Activated CD4-positive, alpha-beta T cell treated with anti-CD3 and anti-CD28 coated beads for 1 hour (primary cell): ENCODE measurements at places on chromosomes 13 and 19.
A peak's percentile ranks its signal among the peaks of the same experiment; 100 is the strongest.

GRCh38 chr19:28609944-28610343, 603.0 kb downstream of the UQCRFS1 start:
- DNase-seq: no peak

DNA sequence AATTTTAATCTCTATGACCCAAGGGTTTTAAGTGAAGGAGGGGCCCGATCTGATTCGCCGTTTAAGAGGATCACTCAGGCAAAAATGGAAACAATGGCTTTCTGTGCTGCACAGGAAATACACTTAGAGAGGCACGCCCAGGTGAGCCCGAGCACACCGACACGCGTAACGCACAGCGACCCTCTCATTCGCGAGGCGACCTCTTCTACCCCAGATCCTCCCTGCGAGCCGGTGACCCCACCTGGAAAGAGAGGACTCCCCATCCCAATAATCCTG, 216 bp downstream of the SH2D3A start:
- DNase-seq: no peak

DNA sequence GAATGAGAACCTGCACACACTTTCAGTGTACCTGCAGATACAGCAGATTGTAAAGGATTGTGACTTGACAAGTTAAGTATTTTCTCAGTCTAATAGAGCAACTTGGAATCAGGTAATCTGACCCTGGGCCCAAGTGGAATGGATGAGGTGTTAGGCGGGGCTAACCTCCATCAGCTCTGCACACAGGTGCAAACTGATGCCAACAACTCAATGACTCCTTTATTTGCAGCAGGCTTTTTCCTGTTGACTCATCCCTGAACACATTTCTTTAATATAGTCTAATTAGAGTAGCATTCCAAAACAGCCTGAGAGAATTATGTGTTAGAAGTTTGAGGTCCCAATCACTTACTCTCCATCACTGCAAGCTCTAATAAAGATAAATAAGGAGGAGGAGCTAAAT, 48.8 kb downstream of the TPT1 start:
- DNase-seq: no peak

- DNase-seq: no peak
Observed at GRCh38 chr19:55176076-55176475, 4.0 kb downstream of the SYT5 start.

DNA sequence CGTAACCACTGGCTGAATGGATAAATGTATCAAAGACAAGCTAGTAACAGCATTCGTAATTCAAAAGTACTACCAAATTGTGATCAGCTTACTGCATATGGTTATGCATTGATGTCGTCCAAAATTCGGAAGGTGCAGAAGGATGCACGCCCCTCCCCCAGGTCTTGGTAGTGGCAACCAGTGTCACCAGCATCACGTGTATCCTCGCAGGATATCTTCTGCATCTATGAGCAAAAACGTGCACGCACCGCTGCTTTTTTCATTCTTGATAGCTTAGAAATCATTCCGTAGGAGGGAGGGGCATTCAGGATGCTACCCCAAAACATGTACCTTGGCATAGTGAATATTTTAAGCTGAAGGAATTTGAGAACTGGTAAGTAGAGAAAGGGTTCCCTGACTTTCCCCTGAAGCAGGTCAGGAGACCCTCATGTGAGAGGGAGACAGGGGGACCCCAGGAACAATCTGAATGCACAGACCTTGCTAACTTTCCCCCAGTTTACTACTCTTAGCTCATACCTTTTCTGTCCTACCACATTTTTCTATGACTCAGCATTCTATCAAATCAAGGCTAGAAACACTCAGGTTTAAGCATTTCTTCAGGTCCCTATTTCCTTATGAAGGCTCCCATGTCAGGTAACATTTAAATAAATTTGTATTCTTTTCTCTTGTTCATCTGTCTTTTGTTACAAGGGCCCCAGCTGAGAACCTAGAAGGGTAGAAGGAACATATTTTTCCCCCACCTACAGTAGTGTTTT, 61.2 kb upstream of the TM9SF2 start:
- DNase-seq: no peak

GRCh38 chr19:10644260-10645007, 9.7 kb upstream of the ILF3 start:
- peak; percentile 78 for DNase-seq

DNA sequence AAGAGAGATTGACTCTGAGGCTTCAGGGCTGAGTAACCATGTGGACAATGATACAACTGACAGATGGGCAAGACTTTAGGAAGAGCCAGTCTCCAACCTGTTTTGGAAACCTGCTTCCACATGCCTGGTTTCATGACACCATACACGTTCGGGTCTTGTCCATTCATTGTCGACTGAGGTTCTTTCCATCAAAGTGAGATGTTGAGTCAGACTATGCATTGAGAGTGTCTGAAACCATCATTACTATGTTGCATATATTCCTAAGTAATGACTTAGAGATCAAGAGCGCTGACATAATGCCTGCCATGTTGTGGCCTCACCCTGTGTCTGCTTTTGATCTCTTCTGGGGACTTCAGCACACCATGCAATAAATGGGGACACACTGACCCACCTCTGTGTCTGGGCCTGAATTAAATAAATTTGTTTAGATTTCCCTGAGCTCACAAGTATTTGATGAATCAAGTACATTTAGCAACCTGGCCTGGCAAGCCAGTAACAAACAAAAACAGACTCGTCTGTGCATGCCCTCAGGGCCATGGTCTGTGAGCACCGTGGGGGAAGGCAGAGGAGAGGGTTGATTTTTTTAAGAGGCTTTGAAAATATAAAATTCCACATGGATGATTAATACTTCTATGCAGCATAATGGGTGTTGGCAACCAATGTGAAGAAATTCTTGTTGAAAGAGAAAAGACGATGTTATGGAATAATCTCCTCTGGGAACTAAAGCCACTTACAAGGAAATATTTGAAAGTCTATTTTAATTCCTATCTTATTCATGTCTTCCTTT, 49.9 kb upstream of the UBAC2 start:
- no peak for DNase-seq

GRCh38 chr19:48618278-48618915, 581 bp downstream of the RPL18 start:
- no peak for DNase-seq

GRCh38 chr19:644363-644762, 4.7 kb downstream of the FGF22 start:
- DNase-seq: no peak

DNA sequence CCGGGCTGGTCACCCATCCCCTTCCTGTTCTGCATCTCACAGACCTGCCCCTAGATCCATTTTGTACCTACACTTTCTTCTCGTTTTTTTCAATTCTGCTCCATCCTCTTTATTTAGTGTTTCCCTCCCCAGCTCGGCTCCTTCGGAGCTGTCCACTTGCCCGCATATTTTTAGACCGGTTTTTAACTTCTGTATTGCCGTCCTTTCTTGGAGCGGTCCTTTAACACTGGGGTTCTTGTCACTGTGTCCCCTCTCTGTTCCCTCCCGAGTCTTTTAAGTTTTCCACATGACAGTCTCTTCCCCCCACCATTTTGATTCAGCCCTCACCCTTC, 1.7 kb downstream of the ARHGAP35 start:
- DNase-seq: no peak

DNA sequence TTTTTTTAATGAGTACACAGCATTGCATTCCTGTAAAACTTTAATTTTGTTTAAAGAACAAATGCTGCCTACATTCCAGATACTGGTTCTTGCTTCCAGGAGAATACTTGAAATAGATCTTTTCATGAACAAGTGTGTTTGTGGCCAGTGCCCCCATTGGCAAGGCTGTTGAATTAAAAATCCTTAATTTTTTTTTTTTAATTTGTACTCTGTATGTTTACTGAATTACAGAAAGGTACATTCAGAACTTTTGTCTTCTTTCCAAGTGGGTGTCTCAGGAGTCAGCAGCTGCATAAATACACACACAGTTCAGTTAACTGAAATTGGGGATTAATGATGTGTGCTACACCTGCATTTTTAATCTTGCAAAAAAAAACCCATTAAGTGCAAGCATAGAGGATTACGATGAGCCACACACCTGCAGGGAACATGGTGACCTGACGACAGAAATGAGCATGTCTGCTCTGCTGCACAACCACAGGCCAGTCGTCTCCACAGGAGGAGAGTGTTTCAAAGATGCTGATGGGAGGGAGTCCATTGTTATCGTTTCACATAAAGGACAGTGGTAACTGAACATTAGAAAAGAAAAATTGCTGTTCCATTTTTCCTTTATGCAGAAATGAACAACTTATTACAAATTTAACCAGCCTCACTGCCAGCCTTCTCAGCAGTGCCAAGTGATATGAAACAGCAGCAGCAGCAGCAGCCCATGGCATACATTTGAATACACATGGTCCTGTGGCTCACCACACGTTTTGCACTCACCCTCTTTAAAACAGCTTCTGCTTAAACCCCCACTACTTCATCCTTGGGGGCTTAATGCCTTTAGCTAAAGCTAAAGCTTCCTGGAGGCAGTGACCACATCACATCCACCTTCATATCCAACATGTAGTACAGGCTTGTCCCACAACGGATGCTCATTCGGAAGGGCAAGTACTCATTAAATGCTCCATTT, 72.3 kb upstream of the RFC3 start:
- DNase-seq: no peak

- DNase-seq: no peak
Observed at GRCh38 chr19:20928371-20928770, 5.3 kb downstream of the ZNF85 start.

GRCh38 chr13:30006246-30006645, 155.8 kb upstream of the UBL3 start:
- no peak for DNase-seq

DNA sequence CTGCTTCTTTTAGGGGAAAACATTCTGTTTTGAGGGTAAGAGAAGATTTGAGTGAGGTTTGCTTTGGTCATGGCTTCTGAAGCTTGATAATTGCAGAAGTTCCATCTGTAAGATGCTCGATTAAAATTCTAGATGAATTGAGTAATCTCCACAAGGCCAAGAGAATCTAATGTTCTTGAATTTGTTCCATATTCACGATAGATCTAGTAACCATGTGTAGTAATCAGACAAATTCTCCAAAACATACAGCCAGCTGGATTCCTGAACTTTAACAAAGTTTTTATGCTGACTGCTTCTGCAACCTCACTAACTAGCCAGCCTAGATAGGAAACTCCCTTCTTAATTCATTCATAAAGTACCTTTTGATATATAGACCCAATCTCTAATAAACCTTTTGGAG, 92.7 kb downstream of the COL4A2 start:
- no peak for DNase-seq

DNA sequence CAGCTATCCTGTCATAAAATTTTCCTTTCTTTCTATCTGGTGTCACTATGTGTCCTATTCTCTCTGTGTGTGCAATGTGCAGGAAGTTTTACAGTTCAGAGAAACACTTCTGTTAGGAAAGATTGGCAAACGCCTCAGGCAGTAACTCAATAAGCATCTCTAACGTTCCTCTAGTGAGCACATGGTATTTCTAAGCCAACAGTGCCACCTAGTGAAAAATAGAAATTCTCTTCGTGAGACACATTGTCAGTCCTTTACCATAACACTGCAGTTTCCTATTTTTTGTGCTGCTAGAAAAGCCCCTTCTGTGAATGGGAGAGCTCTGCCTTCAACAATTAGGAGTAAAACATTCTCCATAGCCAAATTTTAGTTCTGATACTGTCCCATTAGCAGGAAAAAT, 50.7 kb downstream of the ZNF723 start:
- DNase-seq: no peak

DNA sequence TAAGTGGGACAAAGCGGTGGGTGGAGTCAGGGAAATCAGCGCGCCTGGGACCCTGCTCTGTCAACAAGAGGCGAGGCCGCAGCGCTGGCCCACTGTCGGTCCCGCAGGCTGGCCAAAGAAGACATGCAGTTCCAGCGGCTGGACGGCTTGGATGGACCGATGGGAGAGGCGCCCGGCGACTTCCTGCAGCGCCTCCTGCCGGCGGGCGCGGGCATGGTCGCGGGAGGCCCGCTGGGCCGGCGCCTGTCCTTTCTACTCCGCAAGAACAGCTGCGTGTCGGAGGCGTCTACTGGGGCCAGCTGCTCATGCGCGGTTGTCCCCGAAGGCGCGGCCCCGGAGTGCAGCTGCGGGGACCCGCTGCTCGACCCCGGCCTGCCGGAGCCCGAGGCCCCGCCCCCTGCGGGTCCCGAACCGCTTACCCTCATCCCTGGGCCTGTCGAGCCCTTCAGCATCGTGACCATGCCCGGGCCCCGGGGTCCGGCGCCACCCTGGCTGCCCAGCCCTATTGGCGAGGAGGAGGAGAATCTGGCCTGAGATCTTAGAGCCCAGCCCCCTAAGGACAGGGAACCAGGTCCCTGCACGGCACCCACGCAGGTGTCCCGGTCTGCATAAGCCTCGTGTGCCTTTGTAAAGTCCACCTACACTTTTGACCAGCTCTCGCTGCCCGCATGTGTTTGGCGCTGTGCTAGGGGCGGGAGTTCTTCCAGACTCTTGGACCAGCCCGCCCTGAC, 6.1 kb downstream of the BEST2 start:
- peak; percentile 35 for DNase-seq

DNA sequence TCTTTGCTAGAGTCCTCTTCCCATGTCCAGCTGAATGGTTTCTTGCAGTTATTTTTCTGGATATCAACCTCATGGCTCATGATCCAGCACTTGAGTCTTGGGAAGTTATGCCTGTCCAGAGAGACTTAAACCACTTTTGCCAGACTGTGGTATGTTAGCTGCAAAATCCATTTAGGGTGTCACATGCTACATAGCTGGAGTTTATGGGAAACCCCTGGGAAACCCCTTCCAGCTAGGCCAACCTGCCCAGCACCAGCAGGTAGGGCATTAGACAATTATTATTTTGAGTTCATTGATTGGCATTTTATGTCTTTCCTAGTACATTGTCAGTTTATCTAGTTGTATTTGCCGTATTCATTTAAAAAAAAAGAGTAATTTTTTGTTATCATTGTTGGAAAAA, 797.8 kb downstream of the EFNB2 start:
- no peak for DNase-seq

- no peak for DNase-seq
Observed at GRCh38 chr19:56538761-56539263, at the start of gene ZFP28. Gene ZFP28, plus strand, starts transcription at chr19:56538948. Its CDS starts 71 bp downstream, at chr19:56539019.

GRCh38 chr19:13908674-13909073, 2.7 kb downstream of the CC2D1A start:
- DNase-seq: no peak

GRCh38 chr13:60647547-60647946, 250.5 kb downstream of the TDRD3 start:
- no peak for DNase-seq

GRCh38 chr19:40335101-40335500, 13.1 kb downstream of the C19orf47 start:
- no peak for DNase-seq

- no peak for DNase-seq
Observed at GRCh38 chr19:56101746-56102535, 19.2 kb downstream of the ZNF787 start.

GRCh38 chr13:114109641-114110041, 22.8 kb downstream of the RASA3 start:
- DNase-seq: no peak

DNA sequence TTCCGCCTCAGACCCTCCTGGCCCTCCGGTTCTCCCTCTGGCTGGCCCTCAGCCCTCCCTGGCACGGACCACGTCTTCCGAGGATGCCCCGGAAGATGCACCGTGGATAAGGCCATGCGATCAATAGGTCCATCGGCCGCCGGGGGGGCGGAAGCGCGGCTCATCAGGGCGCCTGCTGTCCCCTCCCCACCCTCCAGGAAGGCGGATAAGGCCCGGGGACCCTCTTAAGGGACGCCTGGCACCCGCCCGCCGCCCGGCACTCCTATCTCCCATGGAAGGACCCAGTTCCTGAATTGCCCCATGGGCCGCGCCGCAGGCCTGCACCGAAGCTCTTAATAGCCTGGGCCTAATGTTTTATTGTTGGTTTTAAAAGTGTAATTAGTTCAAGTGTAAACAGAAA, 46.2 kb upstream of the TCF3 start:
- DNase-seq: no peak
